ENCODE measurements at places on chromosomes 16 and 17.

GRCh38 chr16:55955845-55956244 is 80.7 kb upstream of the CES5A start:
- DNase-seq, result no peak

DNA sequence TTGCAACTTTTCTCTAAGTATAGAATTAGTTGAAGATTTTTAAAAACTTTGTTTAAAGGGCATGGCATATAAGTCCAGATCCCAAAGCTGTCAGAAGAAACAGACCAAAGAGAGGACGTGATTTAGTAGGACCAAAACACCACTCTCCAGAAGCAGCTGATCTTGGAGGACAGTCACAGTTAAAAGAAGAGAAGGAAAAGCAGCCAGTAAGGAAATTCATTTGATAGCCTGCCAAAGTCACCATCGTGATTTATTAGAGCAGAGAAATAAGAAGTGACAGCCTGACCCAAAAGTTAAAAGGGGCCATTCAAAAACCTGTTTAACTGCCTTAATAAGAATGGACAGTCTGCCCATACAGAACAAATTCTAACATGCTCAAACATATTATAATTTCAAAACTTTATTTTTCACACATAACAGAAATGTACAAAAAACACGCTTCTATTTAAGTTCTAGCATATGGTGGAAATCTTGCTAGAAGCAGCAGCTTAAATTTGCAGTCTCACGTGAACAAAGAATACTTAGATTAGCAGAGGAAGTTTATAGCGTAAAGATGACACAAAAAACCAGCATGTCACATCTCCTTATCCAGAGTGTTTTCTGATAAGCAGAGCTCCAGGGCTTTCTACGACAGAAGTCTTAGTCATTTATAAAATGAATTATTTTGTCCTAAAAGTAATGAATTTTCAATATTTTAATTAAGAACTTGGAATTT is 37.2 kb downstream of the TXNDC11 start:
- no peak for DNase-seq

DNA sequence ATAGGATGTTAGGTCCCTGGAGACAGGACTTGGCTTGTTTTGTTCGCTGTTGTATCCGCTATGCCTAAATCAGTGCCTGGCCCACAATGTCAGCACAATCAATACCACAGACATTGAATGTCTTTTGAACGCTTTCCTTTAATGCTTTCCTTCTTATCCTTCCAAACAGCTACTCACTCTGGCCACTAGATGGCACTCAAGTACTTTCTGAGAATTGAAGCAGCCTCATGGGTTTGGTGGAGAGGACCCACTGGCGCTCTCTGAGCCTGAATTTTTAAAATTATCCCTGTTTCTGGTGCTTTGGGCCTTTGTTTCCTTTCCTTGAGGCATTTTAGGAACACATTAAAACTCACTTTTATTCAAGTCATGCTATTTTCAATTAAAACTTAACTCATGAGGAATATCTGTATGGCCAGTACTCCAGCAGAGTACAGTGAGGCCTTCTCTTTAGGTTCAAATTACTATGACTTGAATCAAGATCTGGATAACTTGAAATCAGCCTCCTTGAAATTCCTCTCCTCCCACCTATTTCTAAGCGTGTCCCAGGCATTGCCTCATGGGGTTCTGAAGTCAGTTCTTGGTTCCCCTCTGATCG is 3.2 kb upstream of the NLRP1 start:
- DNase-seq, result no peak

DNA sequence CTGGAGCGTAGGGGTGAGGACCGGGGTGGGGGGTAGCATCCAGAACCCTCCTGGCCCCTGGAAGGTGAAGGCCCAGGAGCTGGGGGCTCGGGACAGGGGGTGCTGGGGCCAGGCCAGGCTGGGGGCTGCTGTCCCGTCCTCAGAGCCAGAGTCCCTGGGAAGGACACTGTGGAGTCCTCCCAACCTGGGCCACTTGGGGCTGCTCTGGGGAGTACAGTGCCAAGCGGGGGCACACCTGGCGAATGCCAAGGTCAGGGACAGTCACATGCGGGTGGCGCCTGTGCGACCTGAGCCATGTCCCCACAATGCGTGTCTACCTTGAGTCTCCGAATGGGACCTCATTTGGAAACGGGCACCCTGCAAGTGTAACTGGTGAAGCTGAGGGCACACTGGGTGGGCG is 1.2 kb upstream of the PERCC1 start:
- no peak for DNase-seq

DNA sequence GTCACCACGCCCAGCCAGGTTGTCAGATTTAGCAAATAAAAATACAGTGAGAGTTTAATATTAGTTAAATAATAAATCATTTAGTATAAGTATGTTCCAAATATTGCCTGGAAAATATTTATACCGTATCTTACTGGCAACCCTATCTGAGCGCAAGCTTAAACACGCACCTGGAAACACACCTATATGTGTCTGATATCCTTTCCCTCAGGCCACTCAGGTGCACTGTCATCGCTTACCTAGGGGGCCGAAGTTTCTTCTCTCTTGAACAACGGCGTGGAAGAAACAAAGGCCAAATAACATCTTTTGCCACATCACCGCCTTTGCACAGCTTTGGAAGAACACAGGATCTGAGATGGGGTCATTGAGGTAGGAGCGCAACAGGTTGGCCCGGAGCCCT is 54.0 kb downstream of the LYRM1 start:
- DNase-seq, result no peak

DNA sequence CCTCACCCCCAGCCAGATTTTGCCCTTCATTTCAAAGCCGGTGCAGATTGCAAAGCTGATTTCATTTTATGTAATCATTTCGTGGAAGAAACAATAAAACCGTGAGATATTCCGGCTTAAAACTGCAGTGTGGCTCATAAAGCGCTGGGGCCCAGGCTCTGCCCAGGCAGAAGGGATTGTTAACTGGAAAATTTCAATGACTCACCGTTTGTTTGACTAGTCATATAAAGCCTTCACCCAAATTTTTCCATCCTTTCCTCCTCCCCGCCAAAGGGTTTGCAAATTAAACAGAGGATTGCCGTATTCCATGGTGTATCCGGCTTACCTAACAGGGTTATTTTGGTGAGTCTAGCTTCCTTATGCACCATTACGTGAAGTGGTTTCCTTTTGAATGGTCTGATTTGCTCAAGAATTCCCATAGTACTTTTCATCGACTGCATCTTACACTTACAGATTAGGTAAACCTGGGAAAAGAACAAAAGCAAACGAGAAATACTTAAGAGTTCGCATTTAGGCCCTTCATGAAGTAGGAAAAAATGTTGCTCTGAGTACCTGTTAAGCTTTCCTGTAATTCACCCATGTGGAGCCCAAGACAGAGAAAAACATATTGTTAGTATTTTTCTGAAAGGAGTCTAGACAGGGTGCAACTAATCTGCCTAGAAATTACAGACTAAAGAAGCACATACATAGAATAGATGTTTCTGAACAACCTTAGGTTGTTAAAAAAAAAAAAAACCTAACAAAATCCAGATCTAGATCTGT is 949 bp upstream of the GSPT1 start:
- no peak for DNase-seq

DNA sequence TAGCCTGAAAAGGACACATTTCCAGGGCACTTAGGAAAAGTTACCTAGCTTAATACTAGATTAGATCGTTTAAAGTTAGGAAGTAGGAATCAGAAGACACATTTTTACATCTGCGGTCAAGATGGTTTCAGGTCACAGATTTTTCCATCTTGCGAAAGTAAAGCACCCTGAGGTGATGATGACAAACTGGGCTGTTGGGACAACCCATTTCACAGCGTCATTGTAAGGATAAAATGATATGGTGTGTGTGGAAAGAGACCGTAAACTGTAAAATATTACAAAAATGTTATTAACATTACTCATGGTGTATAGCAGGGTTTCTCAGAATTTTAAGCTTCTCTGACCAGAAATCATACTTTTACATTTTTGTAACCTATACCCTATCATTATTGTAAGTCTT is 10.1 kb upstream of the MAP2K6 start:
- no peak for DNase-seq

DNA sequence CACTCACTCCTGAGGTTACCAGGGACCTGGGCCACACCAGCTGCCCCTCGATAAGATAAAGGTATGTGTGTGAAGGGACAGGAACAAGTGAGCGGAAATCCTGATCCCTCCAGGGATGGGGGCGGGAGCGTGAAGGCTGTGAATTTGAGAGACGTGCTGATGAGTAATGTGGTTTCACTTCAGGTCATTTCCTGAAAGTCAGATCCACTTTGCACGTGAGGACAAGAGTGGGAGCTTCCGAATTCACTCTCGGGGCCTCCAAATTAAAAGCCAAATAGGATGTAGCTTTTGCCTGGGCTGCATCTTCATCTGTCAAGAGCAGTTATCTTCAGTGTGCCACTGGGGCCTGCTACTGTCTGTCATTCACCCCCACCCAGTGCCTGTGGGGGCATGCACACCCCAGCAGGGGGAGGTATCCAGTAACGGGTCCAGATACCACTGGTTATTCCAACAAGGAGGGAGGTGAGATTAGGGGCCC is 87.4 kb upstream of the LHX1 start:
- DNase-seq, result peak; percentile 18

- no peak for DNase-seq
Measured at GRCh38 chr17:71632328-71632727, 488.5 kb upstream of the SOX9 start.

GRCh38 chr16:48681520-48681919 is 71.5 kb upstream of the N4BP1 start:
- no peak for DNase-seq

- DNase-seq, result no peak
Measured at GRCh38 chr17:63973247-63973646, 529 bp upstream of the SCN4A start.

DNA sequence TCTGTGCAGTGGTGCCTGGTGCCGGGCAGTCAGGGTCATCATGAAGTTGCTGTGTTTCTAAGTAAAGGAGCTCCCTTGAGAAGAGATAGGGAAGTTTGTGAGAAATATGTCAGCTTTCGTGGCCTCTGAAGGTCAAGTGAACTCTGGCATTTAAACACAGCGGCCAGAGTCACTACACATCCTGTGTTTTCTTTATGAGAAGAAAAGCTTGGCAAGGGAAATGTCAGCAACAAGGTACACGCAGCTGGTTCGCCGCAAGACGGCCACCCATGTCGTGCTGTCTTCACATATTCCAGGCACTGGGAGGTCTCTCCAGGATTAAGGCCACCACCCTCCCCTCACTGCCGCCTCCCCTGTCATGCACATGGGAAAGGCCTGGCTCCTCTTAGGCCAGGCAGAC is 33.2 kb upstream of the PEMT start:
- DNase-seq, result no peak

DNA sequence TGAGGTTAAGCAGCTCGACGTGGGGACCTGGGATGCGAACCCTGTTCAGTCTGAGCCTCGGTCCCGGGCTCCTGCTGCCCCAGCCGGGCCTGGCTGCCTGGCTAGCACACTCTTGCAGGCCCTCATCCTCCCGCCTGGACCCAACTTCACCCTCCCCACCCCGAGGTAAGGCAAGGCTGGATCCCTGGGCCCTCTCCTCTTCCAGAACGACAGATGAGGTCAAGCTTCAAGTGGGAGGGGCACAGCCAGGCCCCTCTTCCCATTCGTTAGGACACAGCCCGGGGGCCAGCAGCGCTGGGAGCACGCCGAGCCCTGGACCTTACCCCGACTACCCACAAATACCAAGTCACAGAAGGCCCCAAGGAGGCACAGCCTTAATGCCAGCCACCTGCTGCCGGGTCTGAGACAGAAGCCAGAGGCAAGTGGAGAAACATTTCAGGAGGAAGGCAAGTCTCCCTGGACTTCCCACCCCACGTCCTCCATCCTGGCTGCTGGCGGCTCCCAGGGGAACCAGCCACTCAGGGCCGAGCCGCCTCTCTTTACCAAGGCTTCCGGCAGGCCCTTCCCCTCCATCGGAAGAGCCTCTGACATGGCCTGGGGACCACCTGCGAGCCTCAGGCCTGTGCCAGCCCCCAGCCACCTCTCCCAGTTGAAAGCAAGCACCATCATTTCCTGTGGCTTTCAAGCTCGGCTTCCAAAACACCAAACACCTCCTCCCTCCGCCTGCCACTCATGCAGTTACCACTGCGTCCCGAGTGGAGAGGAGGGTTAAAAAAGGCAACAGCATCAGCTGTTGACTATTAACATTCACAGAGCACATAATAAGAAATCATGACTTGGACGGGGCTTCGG is 59.9 kb downstream of the RPH3AL start:
- DNase-seq, result no peak

GRCh38 chr16:81885976-81886586 is 107.0 kb downstream of the PLCG2 start:
- no peak for DNase-seq

DNA sequence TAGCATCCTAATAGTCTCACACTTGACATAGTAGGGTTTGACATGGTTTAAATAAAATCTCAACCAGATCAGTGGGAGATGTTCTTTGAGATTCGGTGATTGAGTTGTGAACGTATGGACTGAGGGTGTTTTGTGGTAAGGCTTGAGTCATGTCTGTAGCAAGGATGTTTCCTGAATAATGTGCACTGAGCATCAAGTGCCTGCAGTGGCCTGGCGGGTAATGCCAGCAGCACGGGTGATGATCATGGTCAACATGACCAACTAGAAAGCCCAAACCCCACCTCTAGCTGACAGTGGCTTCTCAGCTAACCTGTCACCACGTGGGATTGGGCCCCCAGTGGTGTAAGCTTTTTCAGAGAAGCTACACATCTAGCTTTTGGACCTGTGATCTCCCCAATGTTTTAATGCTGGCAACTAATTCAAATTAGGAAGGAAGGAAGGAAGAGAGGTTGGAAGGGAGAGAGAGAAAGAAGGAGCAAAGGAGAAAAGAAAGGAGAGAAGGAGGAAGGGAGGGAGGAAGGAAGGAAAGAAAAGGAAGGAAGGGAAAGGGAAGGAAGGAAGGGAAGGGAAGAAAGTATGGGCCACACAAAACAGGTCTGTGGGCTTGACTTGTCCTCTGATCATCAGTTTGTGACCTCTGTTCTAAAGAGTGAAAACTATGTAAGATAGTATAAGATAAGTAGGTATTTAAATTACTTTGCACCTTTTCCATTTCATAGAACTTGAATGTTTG is 55.4 kb downstream of the WWOX start:
- DNase-seq, result no peak

GRCh38 chr16:71229344-71229743 is 1.2 kb downstream of the HYDIN start:
- no peak for DNase-seq

GRCh38 chr16:84054916-84055315 is 12.3 kb upstream of the SLC38A8 start:
- DNase-seq, result no peak

DNA sequence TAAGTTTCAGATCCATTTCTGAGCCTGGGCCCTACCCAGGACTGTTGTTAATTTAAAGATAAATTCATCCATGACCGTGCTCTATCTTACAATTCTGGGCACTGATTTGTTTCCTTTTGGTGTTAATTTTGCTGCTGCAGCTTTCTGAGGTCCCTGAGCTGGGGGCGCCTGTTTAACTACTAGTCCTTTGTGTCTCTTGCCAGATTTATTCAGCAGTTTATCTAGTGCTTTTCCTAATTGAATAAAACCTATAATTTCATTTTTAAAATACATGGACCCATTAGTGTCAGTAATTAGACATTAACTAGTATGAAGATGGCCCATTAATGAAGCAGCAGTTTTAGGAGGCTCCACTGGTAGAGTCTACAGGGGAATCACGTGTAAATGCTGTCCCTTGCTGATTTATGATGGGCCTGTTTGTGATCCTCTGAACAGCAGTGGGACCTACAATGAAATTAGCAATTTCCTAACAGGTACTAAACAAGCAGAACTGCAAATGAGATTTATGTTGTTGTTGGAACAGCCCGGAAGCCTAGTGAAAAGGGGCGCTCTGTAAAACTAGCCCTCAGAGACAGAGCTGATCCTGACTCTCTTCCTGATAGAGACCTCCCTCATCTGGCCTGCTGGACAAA is 54.7 kb downstream of the HS3ST2 start:
- no peak for DNase-seq
